ENCODE measurements at places on chromosomes 1 and 21. TPM values are rescaled to one million over a fixed set of nuclear protein-coding genes. Genes with fewer than 3 reads are reported as not detected.

The LIN28A gene
- polyA plus RNA-seq = not detected

The OLIG2 gene
- polyA plus RNA-seq = not detected

The LGR6 gene
- not detected for polyA plus RNA-seq

DNA sequence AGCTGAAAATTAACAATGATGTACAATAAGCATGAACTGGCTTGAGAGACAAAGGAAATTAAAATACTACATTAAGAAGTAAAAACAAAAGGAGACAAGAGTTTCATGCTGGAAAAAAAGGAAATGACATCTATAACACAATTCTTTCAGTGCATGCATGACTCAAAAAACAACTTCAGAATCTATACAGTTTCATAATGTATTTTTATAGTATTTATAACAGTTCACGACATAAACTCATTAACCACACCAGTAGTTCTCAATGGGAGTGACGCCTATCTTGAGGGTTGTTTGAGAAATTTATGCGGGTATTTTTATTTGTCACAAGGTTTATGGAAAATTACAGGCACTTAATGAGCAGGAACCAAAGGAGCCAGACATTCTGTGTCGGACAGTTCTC, 168.5 kb downstream of the SMYD3 start:
- H3K27me3 ChIP-seq = no peaks in the 10 kb centered on the region
- H3K27ac ChIP-seq = no peak overlapping the region
- no peaks in the 10 kb centered on the region for H3K4me1 ChIP-seq

- peaks cover 8% of the 10 kb centered on the region for H3K4me1 ChIP-seq
- peaks cover 40% of the 10 kb centered on the region for H3K36me3 ChIP-seq
- H3K27me3 ChIP-seq = no peaks in the 10 kb centered on the region
- no peak overlapping the region for H3K4me3 ChIP-seq
- peak; percentile 25 for DNase-seq
Measured at GRCh38 chr1:156797212-156797871, 19.3 kb downstream of the SH2D2A start.

GRCh38 chr1:184990204-184990603, 15.9 kb upstream of the NIBAN1 start:
- DNase-seq = no peak
- no peak overlapping the region for H3K4me3 ChIP-seq
- H3K27ac ChIP-seq = no peak overlapping the region
- H3K4me1 ChIP-seq = no peaks in the 10 kb centered on the region

Data from naive B cell (primary cell).